ENCODE measurements at places on chromosomes 11 and 22.

- DNase-seq, result peak; percentile 60
Observed at GRCh38 chr11:34356913-34357700, 703 bp downstream of the ABTB2 start.

- no peak for DNase-seq
Observed at GRCh38 chr11:60924906-60925853, 920 bp downstream of the TMEM132A start.

DNA sequence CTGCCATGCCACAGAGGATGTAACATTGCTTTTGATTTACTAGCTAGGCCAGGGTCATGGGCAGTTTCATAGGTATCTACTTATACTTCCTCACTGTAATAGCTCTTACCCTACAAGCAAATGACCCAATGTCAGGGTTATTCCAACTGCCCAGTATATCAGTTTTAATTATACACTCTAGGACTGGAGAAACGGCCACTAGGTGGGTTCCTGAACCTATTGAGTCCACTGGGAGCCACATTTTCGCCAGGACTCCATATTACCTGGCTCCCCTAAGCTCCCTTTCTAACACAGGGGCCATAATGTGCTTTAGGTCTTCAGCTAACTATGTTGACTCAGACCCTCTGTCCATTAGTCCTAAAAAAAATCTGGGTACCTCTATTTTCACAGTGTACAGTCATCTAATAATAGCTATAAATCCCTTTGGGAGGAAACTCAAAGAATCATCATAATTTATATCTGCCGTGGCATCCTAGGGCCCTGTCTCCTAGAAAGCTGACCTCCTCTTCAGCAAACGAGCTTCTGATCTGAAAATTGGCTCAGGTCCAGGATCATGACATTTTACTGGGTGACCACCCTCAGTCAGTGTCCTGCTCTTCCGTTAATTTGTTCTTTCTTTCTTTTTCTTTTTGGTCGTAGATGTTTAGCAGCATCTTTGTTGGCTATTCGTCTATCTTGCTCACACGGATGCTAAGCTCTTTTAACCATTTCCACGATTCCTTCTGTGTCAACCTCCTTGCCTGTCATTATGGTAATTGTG lies 244.3 kb downstream of the FAM76B start:
- DNase-seq, result no peak

DNA sequence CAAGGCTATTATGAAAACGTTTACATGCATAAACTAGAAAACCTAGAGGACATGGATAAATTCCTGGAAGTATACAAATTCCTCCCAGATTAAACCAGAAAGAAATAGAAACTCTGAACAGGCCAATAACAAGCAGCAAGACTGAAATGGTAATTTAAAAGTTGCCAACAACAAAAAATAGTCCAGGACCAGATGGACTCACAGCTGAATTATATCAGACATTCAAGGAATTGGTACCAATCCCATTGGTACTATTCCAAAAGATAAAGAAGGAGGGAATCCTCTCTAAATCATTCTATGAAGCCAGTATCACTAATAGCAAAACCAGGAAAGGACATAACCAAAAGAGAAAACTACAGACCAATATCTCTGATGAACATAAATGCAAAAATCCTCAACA lies 236.0 kb downstream of the DLG2 start:
- DNase-seq, result no peak

DNA sequence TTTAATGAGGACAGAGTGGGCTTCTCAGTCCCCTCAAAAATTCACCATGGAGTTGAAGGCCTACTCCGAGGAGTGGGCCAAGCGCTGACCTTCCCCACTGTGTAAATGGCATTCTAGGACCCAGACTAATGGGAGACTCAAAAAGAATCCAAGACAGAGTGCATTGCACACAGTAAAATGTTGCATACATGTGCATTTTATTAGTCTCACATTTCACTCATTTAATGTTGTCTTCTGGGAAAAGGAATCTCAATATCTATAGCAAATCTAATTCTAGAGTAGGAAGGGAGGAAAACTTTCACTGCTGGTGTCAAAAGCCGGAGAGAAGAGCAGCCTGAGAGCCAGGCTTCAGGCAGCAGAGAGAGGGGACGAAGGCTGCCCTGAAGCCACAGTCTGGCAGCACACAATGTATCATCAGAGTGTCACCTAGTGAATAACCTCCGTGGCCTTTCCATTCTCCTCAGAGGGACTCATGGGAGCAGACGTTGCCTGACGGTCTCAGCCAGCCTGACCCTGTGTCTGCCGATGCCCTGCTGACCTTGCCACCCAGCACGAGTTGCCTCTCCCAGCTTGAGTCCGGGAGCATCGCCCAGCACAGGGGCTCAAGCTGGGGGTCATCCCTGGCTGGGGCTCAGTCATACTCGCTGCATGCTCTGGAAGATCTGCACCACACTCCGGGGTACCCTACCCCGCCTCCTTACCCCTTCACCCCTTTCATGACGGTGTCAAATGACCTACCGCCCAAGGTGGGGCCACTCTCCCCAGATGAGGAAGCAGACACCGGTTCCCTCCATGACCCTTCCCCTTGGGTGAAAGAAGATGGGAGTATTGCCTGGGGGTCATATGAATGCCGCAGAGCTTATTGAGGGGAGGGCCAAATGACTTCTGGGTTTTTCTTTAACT lies 12.9 kb upstream of the POU2AF3 start:
- no peak for DNase-seq

- no peak for DNase-seq
Observed at GRCh38 chr22:44172370-44173108, 8.2 kb upstream of the PARVG start.

- DNase-seq, result no peak
Observed at GRCh38 chr11:123040111-123040432, 21.9 kb downstream of the HSPA8 start.

DNA sequence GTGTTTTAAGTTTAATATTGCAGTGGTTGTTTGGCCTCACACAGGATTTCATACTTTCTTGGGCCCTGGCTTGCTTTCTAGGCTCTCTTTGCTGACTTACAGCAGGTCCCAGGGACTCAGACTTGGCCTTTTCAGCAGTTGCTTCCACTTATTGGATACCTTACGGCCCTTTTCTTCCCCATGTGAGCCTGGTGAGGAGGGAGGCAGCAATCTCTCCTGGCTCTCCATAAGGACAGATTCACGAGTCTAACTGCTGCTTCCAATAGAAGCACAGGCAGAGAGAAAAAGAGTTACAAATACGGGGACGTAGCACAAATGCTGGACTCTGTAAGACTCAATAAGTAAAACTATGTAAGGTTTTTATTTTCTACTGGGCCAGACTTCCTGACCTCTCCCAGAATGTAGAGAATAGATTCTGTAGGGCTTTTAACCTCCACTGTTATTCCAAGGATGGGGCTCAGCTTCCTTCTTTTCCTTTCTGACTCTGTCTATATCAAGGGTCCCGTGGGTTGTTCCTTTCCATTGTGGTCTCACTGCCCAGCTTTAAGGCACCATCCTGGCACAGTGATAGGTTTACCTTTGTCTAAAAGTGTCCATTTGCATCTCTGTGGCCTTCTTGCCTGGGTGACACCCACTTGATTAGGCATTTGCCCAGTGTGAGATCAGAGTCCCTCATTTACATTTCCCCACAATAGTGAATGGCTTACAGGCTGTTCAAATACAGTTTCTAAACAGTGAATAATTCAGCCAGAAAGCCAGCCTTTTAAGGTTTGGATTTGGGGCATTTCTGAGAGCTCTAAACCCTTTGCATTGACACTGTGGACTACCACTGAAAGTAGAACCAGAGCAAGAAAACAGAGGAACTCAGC lies 92.8 kb downstream of the RASSF10 start:
- DNase-seq, result no peak

DNA sequence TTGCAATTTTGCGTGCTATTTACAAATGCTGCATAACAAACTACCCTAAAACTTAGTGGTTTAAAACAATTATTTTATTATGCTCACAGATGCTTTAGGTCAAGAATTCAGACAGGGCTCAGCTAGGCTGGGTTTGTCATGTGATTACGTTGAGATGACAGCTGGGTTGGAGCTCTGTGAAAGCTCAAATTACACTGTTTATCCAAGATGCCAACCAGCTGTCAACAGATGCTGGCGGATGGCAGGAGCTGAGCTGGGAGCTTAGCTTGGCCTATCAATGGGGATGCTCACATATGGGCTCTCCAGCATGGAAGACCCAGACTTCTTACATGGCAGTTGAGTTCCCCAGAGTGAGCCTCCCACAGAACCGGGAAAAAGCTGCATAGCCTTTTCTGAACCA lies 62.7 kb downstream of the STK33 start:
- no peak for DNase-seq

GRCh38 chr11:76903325-76903724 lies 42.6 kb downstream of the ACER3 start:
- DNase-seq, result no peak

GRCh38 chr11:108926841-108927577 lies 262.1 kb downstream of the DDX10 start:
- no peak for DNase-seq

GRCh38 chr11:267491-267994 lies 10.7 kb upstream of the NLRP6 start:
- DNase-seq, result peak; percentile 65

DNA sequence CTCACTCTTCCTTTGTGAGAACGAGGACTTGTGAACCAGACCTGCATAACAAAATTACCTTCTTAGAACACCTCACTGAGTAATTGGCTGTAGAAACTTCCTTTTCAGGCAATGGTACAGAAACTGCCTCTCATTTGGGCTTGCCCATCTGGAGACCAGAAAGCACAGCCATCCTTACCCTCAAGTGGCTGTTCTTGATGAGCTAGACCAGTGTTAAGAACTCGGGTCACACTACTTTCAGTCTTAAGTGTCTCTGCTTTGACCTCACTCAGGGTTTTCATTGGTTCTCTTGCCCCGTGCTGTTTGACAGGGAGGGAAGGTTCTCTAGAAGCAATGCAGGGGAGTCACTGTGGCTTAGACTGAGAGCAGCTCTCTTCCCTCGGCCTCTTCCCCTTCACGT lies 29.3 kb downstream of the NAT10 start:
- no peak for DNase-seq

GRCh38 chr22:26573026-26573662 lies 16.8 kb downstream of the TPST2 start:
- DNase-seq, result no peak

DNA sequence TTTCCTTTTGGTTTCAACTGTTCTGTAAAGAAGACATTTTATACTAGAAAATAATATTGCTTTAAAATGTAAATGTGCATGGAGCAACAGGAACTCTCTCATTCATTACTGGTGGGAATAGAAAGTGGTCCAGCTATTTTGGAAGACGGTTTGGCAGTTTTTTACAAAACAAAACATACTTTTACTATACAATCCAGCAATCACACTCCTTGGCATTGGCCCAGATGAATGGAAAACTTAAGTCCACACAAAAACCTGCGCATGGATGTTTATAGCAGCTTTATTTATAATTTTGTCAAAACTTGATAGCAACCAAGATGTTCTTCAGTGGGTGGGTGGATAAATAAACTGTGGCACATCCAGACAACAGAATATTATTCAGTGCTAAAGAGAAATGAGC lies 49.9 kb upstream of the SEPTIN5 start:
- no peak for DNase-seq

DNA sequence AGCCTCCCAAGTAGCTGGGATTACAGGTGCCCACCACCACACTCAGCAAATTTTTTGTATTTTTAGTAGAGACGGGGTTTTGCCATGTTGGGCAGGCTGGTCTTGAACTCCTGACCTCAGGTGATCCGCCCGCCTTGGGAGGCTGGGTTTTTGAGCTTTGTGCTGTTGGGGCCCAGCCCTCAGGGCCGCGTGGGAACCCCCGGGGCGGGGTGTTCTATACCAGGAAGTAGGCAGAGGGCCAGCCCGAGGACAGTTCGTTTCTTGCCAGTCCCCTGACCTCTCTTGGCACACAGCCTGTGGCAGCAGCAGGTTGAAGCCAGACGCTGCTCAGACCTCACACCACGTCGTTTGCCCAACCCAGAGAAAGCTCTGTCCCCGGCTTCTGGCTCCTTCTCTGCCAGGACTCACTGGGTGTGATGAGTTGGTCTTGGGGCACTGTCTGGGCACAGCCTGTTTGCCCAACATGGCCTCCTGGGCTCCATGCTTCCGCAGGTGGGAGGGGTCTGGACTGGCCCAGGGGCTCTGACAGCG lies 24.9 kb upstream of the CHKA start:
- DNase-seq, result no peak

DNA sequence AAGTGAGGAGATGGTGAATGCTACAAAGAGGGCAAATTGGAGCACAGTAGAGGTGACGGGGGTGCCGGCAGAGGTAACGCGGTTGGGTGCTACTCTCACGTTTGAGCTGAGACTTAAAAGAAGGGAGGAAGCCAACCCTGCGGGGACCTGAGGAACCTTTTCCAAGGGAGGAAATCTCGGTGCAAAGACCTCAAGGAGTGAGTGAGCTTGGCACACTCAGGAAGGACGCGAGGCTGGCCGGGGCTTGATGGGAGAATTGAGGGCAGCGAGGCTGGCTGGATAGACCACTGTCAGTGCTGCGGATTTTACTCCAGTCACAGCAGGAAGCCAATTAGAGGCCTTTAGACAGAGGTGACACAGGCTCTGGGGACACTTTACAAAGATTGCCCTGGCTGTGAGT lies 25.0 kb downstream of the TSKU start:
- DNase-seq, result no peak

DNA sequence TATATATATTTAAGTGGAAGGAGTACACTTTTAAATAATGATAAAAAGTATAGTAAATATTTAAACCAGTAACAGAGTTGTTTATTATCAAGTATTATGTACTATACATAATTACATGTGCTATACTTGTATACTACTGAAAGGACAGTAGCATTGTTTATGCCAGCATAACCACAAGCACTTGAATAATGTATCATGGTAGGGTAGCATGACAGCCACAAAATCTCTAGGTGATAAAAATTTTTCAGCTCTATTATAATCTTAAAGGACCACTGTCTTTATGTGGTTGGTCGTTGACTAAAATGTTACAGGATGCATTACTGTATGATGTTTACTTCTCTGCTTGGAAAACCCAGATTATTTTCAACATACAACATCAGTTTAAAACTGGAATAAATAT lies 349.2 kb downstream of the CASP12 start:
- DNase-seq, result no peak

DNA sequence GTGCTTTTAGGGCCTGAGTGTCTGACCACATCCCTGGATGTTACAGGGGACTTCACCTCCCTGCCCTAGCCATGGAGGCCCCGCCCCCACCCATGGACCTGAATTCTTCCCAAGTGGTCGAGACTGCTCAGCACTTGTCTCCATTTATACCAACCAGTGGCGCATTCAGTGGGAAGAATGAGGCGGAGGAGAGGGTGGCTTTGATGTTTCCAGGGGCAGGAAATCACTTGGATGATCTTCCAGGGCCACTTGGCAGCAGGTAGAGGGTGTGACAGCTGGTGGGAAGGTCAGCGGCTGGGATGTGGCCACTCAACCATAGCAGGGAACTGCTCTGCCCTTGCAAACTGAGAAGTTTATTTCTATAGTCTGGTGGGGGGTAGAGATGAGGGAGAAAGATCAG lies 155.1 kb upstream of the BLID start:
- no peak for DNase-seq

DNA sequence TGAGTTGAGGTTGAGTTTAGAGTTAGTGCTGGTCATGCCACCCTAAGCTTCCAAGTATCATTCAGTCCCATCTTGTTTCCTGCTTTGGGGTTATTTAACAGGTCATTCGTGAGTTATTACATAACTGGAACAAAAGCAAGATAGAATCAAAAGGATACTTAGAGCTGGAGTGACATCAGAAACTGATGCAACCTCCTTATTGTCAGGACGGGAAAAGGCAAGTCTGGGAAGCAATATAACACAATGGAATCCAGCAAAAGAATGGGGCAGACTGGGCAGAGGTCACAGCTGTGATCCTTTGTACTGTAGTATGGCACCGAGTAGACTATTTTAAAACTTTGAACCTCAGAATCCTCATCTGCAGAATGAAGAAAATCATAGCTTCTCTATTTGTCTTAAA lies 4.4 kb upstream of the PRSS23 start:
- no peak for DNase-seq

GRCh38 chr11:67365736-67366444 lies 7.5 kb downstream of the CLCF1 start:
- DNase-seq, result no peak
